ENCODE measurements at places on chromosomes 5 and 9. TPM values are rescaled to one million over a fixed set of nuclear protein-coding genes. Genes with fewer than 3 reads are reported as not detected.

C7 gene
- not detected for total RNA-seq

GPR21 gene
- 0.47 TPM for total RNA-seq

PCDHB13 gene
- not detected for total RNA-seq

ADGRD2 gene
- total RNA-seq = not detected

BTNL9 gene
- total RNA-seq = not detected

PPP2R2B gene
- 1.8 TPM for total RNA-seq

CATSPER3 gene
- total RNA-seq = not detected

GLIPR2 gene
- total RNA-seq = 0.86 TPM

CTNNA1 gene
- 215 TPM for total RNA-seq

MAST4 gene
- 36.8 TPM for total RNA-seq

PCDHB14 gene
- 0.04 TPM for total RNA-seq

Data from hair follicular keratinocyte (primary cell).